Activated T-cell treated with anti-CD3 and anti-CD28 coated beads, Interleukin-2, amount 50 U/mL, for 4 hours (primary cell): ENCODE measurements at places on chromosomes 5 and 9. TPM values are rescaled to one million over a fixed set of nuclear protein-coding genes. Genes with fewer than 3 reads are reported as not detected.

DNA sequence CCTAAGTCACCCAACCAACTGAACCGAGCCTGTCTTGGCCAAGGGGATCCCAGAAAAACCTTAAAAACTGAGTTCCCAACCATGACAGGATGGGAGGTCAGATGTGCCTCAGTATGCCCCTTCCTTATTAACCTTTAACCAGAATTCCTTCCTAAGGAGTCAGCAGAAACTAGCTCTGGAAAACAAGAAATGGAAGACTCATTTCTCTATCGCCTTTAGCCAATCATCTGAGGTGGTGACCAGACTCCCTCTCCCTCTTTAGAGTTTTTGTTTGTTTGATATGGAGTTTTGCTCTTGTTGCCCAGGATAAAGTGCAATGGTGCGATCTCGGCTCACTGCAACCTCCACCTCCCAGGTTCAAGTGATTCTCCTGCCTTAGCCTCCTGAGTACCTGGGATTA is 37.5 kb downstream of the SLC28A3 start:
- no peak for DNase-seq

GRCh38 chr5:172669386-172670004 is 28.4 kb downstream of the NEURL1B start:
- DNase-seq: no peak

DNA sequence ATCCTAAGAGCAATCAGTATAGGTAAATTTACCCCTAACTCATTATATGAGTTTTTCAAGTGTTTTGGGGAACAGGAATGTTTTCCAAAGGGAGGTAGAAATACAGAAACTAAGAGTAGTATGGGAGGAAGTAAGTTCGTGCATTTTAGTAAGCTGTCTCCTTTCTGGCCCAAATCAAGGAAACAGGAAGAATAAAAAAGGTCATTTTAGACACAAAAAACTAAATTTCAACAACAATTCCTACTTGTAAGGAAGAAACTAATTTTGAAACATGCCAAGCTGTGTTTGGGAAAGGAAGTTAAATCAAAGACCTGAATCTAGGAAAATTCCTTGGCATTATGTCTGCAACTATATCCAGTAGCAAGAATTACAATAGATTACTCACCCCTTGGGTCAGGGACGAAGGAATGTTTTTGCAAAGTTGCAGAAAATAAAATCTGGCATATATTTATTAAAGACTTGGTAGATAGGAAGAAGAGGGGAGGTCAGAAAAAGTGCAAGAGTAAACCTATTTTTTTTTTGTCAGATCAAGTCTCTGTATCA is 6.5 kb upstream of the RPS6 start:
- no peak for DNase-seq

DNA sequence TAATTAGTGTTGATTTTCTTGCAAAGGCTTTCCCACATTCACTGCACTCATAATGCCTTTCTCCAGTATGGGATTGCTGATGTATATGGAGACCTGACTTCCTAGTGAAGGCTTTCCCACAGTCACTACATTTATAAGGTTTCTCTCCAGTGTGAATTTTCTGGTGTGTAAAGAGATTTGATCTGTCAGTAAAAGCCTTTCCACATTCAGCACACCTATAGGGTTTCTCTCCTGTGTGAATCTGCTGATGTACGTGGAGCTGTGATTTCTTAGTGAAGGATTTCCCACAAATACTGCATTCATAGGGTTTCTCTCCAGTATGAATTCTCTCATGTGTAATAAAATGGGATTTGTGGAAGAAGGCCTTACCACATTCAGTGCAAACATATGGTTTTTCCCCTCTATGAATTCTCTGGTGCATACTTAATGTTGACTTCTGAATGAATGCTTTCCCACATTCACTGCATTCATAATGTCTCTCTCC is 31.1 kb downstream of the ZNF484 start:
- no peak for DNase-seq

- no peak for DNase-seq
Measured at GRCh38 chr5:38423276-38424147, 132.9 kb downstream of the LIFR start.

- no peak for DNase-seq
Measured at GRCh38 chr5:52731274-52732027, 56.3 kb upstream of the ITGA1 start.

DNA sequence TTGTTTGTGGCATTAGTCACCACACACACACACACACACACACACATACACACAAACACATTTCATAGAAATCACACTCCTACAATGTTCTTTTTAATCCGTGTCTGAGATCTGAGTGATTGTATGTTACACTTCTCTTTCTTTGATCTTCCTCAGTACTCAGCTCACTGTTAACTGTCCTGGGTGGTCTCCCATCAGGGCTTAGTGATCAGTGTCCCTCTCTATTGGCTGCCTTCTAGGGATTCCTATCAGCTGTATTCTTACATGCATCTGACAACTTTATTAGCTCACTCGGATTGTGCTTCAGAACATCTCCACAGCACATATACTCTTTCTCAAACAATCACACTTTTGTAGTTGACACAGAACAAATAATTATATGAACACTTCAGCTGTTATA is 170.2 kb upstream of the POU5F2 start:
- no peak for DNase-seq

GRCh38 chr9:73270967-73271721 is 119.5 kb downstream of the ANXA1 start:
- DNase-seq: no peak

GRCh38 chr5:119452060-119452372 is 281 bp upstream of the HSD17B4 start:
- no peak for DNase-seq

DNA sequence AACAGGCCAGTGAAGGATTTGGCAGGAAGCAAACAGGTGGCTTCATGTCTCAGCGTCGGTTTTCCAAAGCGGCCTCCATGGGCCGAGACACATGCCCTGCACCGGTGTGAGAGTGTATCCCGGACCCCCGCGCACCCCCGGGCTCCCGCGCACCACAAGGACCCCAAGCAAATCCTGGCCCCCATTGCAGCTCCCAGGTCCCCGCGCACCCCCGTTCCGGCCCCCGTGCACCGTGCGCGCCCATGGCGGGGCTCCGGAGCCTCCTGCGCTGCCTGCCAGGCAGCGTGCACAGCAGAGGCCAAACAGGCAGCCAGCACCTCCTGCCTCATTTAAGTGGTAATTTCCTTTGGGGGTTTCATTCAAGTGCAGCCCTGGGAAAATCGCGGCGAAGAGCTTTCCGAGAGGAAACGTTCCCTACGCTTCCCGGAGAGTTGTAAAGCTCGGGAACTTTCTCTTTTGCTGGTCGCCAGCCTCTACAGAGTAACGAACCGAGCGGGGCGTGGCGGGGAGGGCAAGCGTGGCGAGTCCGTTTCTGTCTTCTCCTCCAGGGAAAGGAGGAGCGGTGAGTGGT is 145.5 kb upstream of the SLC24A2 start:
- no peak for DNase-seq

Gene WDR38
- not detected for total RNA-seq

Gene LCN9
- not detected for total RNA-seq

Gene PROB1
- total RNA-seq: 4.1 TPM

Gene C9orf153
- total RNA-seq: 0.73 TPM

Gene TRIP13
- 21.5 TPM for total RNA-seq
